ENCODE measurements at places on chromosomes 7 and 10.

GRCh38 chr10:77944519-77944918, 18.0 kb upstream of the DLG5 start:
- H3K4me1 ChIP-seq, result no peaks in the 10 kb centered on the region
- no peaks in the 10 kb centered on the region for H3K36me3 ChIP-seq
- H3K27me3 ChIP-seq, result no peaks in the 10 kb centered on the region
- H3K4me3 ChIP-seq, result no peak overlapping the region

DNA sequence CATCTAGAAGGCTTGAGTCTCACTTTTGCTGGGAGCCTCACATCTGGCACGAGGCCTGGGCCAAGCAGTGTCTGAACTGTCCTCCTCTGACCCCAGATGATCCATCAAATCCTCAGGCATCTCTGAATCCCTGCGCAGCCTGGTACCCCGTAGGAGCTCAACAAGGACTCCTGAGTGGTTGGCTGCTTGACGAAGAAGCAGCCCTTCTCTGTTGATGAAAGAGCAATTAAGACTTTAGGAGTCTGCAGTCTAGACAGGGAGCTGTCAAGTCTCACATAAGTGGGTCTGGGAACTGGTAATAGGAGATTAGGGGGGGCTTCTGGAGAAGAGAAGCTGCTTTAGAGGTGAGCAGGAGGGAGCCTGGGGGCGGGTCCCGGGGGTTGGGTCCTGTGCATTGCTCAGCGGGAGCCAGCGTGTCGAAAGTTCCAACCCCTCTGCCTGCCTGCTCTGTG, 326.0 kb downstream of the RPS24 start:
- no peak overlapping the region for H3K27ac ChIP-seq
- no peak for DNase-seq
- no peaks in the 10 kb centered on the region for H3K36me3 ChIP-seq
- H3K4me3 ChIP-seq, result no peak overlapping the region
- H3K4me1 ChIP-seq, result peaks cover 12% of the 10 kb centered on the region
- H3K27me3 ChIP-seq, result no peaks in the 10 kb centered on the region

DNA sequence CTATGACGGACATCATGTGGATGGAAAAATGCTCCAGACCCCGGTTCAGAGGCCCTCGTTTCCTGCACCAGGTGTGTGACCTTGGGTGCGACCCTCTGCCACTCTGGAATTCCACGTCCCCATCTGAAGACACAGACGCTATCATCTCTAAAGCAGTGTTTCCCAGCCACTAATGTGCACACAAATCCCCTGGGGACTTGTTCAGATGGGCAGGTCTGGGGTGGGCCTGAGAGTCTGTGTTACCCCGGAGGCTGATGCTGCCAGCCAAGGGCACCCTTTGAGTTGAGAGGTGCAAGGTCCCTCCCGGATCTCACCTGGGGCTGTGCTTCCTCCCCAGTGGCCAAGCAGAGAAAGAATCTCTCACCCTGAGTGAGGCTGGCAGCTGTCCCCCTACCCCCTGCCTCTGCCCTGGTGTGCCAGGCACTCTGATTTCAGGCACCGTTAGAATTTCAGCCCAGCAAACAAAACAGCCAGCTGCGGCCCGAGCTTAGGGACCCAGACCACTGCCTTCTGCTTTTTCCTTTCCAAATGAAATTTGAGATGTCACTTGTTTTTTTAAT, 90.0 kb downstream of the SLIT1 start:
- H3K4me1 ChIP-seq, result peaks cover 22% of the 10 kb centered on the region
- peak overlapping the region; percentile 24 for H3K27ac ChIP-seq

GRCh38 chr10:30007406-30007805, 52.0 kb downstream of the JCAD start:
- no peaks in the 10 kb centered on the region for H3K4me1 ChIP-seq
- H3K27ac ChIP-seq, result no peak overlapping the region
- no peaks in the 10 kb centered on the region for H3K36me3 ChIP-seq
- H3K27me3 ChIP-seq, result no peaks in the 10 kb centered on the region
- H3K4me3 ChIP-seq, result no peak overlapping the region

GRCh38 chr7:130667593-130668257, 823 bp downstream of the COPG2 start:
- H3K36me3 ChIP-seq, result no peaks in the 10 kb centered on the region
- no peak for DNase-seq
- no peaks in the 10 kb centered on the region for H3K27me3 ChIP-seq
- peak overlapping the region; percentile 54 for H3K4me3 ChIP-seq
